ENCODE measurements at places on chromosomes 2 and 18.

DNA sequence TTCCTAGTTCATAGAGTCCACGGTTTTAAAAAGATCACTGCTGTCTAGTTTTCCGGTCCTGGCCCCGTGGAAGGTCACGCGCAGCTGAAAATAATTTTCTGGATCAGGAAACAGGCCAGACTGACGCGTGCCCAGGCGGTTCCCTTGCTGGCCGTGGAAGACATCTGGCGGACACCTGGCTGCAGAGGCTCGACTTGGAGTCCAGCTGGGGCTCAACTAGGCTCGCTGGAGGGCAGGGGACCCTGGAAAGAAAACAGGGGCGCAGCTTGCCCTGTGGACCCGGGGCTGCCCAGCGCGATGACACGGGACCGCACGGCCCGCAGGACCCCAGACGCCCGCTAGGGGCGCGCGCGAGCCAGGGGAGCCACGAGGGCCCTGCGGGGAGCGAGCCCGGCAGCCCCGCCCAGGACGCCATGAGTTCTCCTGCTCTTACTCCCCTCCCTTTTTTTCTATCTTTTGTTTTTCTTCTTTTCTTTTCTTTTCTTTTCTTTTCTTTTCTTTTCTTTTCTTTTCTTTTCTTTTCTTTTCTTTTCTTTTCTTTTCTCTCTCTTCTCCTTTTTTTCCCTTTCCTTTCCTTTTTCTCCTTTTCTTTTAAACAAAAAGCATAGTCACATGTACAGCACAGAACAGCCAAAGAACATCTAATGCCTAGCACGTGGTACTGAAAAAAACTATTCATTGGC is 43.2 kb upstream of the UBE2F start:
- DNase-seq = no peak

- no peak for DNase-seq
These were observed 49.7 kb downstream of the CD28 start for GRCh38 chr2:203756161-203756560.

GRCh38 chr2:7819316-7819715 is 862.5 kb upstream of the ID2 start:
- no peak for DNase-seq

GRCh38 chr2:47299555-47299954 is 103.4 kb upstream of the MSH2 start:
- no peak for DNase-seq

- no peak for DNase-seq
These were observed 2.7 kb downstream of the AGXT start for GRCh38 chr2:240871071-240871958.

- no peak for DNase-seq
These were observed 33.9 kb upstream of the BMP10 start for GRCh38 chr2:68905116-68905515.

GRCh38 chr2:178197791-178198190 is 3.5 kb downstream of the OSBPL6 start:
- DNase-seq = peak; percentile 41

DNA sequence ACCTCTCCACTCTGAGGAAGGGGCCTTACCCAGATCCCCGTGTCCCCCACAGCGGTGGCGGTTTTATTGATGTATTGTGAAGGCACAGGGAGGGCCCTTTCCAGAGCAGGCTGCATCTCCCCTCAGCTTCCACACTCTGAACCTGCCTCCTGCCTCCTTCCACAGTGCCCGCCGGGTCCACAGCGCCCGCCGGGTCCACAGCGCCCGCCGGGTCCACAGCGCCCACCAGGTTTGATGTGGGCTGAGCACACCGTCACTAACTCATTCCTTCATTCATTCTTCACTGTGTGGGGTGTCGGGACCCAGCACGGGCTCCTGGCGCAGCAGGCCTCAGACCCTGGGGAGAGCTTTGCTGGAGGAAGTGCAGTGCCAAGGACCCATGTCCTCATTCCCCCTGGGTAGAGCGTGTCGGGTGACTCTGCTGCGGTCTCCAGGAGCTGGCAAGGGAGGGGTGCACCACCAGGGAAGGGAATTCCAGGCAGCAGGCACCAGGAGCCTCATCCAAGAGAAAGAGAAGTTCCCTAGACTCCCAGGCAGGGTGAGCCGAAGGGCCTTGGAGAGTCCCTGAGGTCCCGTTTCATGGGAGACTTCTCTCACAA is 57.1 kb downstream of the HPCAL1 start:
- DNase-seq = no peak

- no peak for DNase-seq
These were observed 230.2 kb upstream of the ZC3H15 start for GRCh38 chr2:186255823-186256222.

DNA sequence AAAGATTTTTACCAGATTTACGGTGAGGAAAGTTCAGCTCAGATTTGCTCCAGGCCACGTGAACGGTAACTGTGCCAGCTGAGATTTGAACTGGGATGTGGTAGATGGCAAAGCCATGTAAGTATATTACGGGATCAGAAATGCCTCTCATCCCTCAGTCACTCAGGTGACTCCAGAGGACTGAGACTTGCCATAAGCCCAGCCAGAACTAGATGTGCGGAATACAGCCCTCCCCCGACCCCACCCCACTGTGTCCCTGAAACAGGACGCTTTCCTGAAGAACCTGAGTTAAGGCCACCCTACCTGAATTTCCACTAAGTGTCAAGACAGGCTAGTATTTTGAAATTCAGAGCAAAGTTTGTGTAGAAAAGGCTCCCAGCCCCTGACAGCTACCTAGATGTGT is 1.3 kb upstream of the FHL2 start:
- no peak for DNase-seq

DNA sequence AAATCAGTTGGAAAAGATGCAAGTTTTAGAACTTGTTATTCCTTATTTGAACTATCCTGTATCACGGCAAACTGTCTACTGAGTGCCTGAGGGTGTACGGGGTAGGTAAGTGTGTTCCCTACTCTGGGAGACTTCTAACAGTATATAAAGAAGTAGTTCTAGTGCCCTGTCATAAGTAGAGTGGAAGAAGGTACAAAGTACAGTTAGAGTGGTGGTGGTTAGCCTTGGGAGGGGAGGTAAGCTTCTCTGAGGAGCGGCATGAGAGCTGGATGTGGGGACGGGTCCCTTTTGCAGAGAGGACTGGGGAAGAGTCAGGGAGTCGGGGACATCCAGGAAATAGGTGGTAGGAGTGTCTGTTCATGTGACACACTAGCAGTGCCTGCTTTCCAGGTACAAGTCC is 48.5 kb downstream of the DGKD start:
- no peak for DNase-seq

DNA sequence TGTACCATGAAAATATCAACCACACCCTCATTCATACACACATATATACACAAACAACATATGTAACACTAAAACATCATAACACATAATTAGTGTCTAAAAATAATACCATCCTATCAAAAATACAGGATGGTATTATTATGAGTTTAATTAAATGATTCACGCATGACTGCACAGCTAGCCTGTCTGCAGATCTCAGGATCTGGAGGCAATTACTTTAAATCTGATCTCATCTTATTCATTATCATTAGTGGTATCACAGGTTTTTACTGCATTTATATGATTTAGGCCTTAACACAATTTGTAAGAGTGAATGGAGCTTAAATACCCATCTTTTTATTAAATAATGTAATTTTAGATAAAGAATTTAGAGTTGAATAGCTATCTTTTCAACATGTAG is 443.4 kb upstream of the LINC00305 start:
- DNase-seq = no peak

DNA sequence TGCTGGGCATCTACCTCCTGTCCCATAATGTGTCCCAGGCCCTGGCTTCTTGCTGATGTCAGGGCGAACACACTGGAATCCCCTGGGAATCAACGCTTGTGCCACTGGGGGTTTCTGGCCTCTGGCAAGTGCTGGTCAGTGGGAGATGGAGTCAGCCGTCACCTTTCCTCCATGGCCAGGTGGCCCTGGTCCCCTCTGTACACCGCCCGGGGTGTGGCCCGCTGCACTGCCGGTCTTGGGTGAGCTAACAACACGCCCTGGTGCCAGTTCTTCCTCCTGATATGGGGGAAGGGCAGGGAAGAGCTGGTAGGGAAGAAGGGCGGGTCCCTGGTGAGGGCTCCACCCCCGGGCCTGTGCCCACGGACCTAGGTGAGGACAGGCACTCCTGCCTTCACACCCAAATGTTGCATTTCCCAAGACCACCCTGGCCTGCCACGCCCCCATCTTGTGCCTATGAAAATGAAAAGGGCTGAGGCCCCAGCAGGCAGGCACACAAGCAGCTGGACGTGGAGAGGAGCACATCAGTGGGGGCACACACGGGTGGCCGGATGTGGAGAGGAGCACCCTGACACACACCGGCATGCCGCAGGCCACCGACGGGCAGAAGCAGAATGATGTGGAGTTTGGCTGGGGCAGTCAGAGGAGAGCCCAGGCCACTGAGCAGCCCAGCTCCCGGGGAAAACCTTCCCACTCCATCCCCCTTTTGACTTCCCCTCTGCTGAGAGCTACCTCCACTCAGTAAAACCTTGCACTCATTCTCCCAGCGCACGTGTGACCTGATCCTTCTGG is 140.5 kb downstream of the ASB1 start:
- no peak for DNase-seq

DNA sequence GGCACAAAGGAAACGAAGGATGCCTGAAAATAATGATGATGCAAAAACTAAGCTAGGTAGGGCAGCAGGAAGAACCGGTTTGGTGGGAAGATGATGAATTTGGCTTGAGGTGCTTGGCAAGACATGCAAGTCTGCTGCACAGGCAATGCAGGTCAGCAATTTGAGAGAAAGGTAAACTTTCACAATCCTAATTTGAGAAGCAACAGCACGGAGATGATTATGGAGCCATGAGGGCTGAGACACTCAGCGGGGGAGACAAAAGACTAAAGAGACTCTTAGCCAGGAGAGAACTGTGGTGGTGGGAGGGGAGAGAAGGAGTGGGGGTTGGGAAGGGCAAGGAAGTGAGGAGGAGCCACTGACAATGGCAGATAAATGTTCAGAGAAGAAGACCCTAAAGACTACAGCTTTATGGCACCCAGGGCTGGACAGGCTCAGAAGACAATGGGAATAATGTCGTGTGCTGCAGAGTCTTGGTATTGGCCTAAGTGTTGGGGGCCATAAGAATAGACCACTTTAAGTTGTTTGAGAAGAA is 19.4 kb upstream of the RNF149 start:
- no peak for DNase-seq
